ENCODE measurements at places on chromosomes 3 and 15. TPM values are rescaled to one million over a fixed set of nuclear protein-coding genes. Genes with fewer than 3 reads are reported as not detected.

DNA sequence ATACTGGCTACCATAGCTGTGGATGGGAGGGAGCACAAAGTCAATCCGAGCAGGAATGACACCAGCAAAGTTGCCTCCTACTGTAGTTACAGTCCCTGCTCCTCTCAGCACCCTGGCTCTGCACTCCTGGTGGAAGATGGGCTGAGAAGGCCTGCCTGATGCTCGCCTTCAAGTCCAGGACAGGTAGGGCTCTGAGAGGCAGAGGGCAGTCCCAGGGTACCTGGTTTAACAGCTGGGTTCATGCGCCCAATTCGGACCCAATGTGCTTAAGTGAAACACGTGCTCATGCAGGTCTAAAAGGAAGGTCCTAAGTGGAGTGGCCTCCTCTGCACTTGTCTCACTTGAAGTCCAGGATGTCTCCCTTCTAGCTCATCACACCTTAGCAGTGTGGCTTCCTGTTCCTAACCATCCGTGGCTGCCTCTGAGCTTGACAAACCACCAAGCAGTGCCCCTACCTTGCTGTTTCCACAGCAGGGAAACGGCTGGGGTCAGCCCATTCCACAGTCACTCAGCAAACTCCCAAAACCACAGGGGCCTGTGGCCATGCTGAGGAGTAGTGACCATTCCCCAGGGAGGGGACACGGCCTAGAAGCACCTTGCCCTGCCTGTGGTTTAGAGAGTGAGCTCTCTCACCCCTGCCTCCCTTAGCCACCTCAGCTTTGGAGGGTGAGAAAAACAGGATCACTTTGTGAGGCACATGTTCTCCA, 3.9 kb upstream of the MUSTN1 start:
- DNase-seq = no peak

- DNase-seq = peak; percentile 65
Measured at GRCh38 chr15:63056829-63057228, 14.3 kb downstream of the TPM1 start.

GRCh38 chr3:192812743-192813383, 85.5 kb upstream of the FGF12 start:
- no peak for DNase-seq

GRCh38 chr15:77832874-77833273, 200.2 kb upstream of the LINGO1 start:
- peak; percentile 29 for DNase-seq

GRCh38 chr3:31314258-31314657, 218.5 kb upstream of the STT3B start:
- DNase-seq = no peak

DNA sequence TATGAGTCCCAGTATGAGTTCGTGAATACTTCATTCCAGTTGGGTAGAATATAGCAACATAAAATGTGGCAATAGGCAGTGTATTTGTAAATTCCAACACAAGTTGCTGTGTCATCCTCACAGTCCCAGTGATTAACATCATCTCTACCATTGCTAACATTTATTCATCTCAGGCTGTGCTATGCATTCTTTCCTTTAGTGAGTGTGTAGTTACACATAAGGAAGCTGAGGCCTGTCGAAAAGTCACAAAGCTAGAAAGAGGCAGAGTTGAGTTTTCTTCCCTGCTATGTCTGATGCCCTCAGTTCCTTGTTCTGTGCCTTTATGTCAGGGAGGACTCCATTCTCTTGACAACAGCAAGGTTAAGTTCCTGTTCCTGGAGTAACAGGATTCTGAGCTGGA, 96.4 kb downstream of the FNDC3B start:
- DNase-seq = no peak

DNA sequence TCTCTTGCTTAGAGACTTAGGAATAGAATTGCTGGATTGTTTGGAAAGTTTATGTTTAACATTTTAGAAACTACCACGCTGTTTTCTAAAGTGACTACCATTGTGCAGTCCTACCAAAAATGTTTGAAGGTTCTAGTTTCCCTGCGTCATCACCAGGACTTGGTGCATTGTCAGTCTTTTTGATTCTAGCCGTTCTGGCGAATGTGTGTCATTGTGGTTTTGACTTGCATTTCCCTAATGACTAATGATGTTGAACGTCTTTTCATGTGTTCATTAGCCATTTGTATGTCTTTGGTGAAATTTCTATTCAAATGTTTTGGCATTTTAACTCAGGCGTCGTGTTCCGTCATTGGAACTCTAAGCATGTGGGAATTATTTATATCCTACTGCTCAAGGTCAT, 58.0 kb downstream of the CHD2 start:
- no peak for DNase-seq

The ZCWPW2 gene
- 1.1 TPM for total RNA-seq

Measured in aorta (tissue), 5 donors.